T-helper 1 cell (primary cell): ENCODE measurements at places on chromosomes 7 and 10.

DNA sequence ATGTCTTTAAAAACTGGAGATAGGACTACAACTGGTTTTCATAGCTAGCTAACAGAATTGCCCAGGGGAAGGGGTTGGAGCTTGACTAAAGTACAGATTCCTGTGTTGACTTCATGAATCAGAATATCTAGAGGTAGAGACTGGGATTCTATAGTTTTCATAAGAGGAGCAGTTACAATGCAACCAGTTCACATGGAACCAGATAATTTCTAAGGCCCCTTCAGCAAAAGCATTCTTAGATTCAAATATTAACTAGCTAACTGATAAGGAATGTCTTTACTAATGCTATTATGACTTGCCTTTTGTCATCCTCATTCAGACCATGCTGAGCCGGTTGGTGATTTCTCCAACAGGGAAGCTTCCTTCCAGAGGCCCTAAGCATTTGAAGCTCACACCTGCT lies 5.7 kb downstream of the WEE2 start:
- DNase-seq = no peak

- no peak for DNase-seq
Observed at GRCh38 chr7:112361154-112361553, 89.1 kb upstream of the IFRD1 start.

DNA sequence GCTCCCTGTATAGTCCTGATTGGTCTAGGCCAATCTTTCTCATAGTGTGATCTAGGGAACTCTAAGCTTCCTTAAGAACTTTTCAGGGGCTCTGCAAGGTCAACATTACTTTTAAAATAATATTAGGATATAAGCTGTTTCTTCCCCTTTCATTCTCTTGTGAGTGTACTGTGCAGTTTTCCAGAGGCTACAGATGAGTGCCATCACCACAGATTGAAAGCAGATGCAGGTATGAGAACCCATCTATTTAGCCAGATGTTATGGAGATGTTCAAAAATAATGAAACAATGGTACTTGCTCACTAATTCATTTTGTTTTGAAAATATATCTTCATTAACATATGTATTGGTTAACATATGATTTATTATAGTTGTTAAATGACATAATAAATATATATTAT lies 169.2 kb upstream of the SEMA3A start:
- DNase-seq = no peak

GRCh38 chr7:143288836-143289235 lies 685 bp downstream of the CASP2 start:
- DNase-seq = no peak

DNA sequence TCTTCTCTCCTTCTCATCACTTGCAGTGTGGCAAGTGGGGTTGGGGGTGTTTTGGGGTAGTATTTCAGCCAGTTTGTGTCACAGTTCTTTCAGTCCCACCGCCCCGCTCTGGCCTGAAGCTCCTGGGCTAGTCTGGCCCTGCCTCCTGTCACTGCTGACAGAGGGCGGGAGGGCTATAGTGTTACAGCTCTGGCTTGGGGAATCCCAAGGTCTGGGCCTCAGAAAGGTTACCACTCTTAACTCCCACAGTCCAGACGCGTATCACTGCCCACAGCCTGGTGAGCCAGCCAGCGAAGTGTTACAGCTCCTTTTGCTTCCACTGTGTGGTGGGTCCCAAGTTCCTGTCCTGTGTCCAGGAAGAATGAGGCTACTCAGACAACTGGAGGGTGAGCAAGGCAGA lies 56.0 kb downstream of the ZNF777 start:
- no peak for DNase-seq

DNA sequence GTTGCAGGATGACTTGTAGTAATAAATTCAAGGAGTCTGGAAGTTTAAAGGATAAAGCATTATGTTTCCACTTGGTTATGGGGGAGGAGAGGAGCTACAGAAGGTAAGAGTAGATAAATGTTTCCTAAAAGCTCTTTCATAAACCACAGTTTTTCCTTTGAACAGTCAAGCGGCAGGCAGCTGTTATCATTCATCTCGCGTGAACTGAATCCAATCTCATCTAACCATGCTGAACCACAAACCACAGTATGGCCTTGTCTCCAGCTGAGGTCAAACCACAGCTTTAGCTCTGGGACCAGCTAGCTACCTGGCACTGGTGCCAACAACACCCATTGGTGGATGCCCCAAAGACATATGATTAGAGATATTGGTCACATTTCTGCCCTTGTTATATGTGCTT lies 63.3 kb downstream of the NOC3L start:
- DNase-seq = peak; percentile 63

- no peak for DNase-seq
Observed at GRCh38 chr10:96358851-96359540, at the start of gene OPALIN. TSS of gene OPALIN (minus strand) at chr10:96359002. CDS start at chr10:96358896, 106 bp downstream.

DNA sequence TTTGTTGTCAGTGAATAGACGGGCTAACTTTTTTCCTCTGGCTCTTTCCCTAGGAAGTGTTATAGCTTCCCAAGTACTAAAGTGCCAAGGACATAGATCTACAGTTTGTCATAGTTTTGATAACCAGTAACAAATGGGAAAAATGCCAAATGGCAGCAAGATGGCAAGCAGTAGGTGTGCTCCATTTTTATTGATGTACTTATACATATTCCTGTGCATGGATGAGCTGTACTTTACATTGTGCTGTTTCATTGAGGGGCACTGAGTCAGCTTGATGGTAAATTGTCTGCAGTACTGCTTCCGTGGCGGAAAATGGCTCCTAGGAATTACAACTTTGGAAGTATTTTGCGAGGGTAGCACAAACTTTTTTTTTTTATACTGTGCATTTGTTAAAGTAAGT lies 7.1 kb downstream of the ADAM22 start:
- DNase-seq = no peak

DNA sequence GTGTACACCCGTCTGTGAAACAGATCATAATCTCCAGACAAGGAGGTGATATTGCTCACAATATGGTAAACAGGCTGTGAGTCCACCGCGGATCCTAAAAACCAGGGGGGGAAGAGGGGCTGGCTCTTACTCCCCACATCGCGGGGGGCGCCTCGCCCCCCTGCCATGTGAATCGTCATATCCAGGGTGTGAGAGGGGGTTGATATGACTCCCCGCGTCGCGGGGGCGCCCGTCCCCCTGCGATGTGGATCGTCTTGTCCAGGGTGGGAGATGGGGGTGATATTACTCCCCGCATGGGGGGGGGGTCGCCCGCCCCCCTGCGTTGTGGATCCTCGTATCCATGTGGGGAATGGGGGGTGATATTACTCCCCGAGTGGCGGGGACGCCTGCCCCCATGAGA lies 30.9 kb downstream of the OCM2 start:
- DNase-seq = no peak

DNA sequence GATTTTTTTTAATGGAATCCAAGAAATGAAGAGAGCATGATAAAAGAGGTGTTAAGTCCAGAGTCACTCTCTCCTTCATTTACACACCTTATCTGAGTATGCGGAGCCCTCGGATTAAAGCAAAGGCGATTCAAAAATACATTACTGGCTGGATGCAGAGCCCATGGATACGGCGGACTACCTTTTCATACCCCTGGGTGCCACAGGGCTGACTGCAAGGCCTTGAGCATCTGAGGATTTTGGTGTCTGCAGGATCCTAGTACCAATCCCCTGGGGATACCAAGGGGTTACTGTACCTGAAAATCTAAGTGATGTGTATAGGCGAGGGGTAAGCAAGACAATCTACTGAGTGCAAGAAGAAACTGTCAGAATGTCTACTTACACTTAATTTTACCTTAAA lies 20.5 kb downstream of the PIP4K2A start:
- no peak for DNase-seq

DNA sequence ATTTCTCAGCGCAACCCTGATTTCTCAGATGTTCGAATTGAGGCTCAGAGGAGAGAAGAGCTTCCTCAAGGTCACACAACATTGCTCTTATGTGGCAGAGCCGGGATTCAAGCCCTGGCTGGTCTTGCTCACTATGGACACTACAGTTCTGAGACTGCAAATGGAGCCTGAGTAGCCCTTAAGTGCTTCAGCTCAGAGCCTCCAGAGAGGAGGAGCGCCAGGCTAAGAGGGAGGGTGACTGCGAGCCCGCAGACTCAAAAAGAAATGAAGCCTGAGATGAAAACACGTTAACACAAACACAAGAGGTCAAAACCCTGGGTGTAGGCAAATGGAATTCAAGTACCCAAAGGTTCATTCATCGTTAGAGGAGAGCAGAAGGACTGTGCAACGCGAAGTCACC lies 13.9 kb downstream of the ARHGAP22 start:
- no peak for DNase-seq

- DNase-seq = no peak
Observed at GRCh38 chr7:106717955-106718871, 57.3 kb upstream of the CCDC71L start.

DNA sequence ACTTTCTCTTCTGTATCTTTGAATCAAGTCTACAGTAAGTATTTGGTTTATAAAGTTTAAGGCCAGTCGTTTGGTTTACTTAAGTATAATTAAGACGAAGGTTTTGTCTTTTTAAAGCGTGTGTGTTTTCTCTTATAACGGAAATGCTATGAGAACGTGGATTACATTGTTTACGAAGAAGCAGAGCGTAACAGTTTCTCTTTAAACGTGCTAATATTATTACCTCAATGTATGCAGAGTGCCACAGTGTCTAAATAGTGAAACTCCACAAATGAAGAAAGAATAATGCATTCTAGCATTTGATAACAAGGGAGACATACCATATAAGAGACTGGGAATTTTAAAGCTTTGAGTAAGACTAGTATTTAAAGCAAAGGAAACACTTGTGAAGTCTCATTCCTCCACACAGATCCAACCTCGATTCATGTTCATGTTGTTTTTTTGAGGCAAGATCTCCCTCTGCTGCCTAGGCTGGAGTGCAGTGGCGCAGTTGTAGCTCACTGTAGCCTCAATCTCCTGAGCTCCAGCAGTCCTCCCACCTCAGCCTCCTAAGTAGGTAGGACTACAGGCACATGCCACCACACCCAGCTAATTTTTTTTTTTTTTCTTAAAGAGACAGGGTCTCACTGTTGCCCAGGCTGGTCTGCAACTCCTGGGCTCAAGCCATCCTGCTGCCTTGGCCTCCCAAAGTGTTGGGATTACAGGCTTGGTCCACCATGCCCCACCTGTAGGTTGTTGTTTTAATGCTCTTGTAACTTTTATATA lies 75.1 kb downstream of the ANKRD61 start:
- DNase-seq = peak; percentile 57

GRCh38 chr7:80307227-80307856 lies 172.7 kb downstream of the GNAI1 start:
- DNase-seq = no peak

GRCh38 chr7:31066516-31067130 lies 14.5 kb downstream of the ADCYAP1R1 start:
- DNase-seq = no peak

- no peak for DNase-seq
Observed at GRCh38 chr10:101065481-101066145, 3.8 kb downstream of the KAZALD1 start.

GRCh38 chr10:18310761-18311160 lies 170.5 kb downstream of the CACNB2 start:
- no peak for DNase-seq

GRCh38 chr10:13143766-13144165 lies 17.6 kb upstream of the MCM10 start:
- DNase-seq = no peak

DNA sequence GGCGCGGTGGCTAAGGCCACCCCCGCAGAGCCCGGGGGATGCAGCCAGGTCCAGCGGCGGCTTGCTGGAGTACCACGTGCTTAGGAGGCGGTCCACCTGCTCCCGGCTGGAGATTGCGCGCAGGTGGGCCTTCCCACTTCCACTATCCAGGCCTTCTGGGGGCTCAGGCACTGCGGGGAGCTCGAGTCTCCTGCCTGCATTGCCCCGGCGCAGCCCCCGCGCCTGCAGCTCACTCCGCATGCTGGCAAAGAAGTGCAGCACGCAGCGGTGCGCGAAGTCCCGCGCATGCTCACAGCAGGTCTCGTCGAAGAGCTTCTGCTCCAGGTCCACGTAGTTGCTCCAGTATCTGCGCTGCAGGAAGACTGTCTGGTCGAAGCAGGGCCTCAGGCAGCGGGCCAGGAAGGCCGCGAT lies 5.8 kb downstream of the CALHM3 start:
- no peak for DNase-seq

GRCh38 chr7:26227987-26228386 lies 26.4 kb downstream of the CBX3 start:
- no peak for DNase-seq

- DNase-seq = no peak
Observed at GRCh38 chr10:130231251-130231741, 95.1 kb downstream of the GLRX3 start.

DNA sequence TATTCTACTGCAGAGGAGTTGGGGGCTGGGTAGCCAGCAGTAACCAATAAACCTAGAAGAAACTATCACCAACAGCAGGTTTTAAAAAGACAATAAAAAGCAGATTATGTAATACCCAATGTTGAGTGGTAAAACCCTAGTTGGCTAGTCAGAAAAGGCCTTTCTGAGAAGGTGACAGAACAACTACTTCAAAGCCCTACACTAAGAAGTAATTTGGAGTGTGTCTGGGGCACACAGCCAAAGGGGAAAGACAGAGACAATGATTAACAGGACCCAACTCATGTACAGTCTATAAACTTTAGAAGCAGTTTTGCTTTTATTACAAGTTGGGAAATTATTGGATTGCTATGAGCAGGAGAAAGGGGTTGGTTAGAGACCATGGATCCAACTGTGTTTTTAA lies 77.2 kb upstream of the TMEM106B start:
- DNase-seq = no peak

DNA sequence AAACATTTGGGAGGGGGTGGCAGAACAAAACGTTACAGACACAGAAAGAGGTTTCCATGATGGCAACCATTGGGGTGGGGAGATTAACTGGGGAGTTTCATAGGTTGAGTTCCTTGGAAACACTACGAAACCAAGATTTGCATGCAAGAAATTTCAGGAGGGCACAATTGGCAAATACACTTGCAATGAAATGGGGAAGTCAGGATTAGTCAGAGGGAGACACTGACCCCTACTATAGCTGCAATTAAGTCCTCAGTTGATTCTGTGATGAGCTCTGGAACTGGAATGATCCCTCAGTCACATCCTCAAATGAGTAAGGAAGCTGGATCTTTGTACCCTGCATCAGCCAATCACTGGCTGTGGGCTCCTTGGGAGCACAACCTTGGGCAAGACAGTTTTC lies 22.1 kb downstream of the CPEB3 start:
- no peak for DNase-seq

DNA sequence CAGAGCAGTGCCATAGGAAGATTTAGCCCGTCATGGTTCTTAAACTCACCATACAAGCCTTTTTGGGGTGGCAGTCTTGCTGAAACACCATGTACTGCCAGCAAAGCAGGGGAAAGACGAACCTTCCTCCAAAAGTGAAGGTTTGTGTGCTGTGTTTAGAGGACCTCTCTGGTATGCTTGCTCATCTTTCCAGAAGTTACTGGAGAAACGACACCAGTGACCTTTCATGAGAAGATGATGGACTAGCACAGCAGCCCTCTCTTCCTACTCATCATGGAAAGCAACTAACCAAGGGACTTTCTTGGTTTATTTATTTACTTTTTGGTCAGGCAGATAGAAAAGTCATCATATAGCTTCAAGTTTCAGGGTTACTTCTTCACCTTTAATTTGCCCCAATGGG lies 247.4 kb downstream of the PTEN start:
- no peak for DNase-seq
